ENCODE measurements at places on chromosomes 1 and 21.

DNA sequence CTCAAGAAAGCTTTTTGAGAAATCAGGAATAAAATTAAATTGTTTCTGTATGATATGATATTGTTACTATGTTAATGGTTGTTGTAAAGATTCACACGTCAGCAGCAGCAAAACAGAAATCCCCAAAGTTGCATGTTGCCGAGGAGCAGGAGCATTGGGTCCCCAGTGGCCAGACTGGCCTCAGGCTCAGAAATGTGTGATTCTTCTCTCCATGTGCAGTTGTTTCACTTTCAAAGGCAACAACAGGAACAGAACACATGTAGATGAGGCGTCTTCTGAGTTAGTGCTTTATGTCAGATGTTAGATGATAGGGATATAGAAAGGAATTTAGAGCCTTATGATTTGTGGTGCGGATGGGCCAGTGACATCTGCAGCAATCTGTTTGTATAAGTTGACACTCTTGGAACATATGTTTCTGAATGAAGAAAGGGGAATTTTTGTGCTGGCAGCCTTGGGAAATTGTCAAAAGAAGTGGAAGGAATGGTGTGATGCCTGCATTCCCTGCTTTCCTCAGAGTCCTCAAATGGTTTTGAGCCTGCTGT lies 2.1 kb upstream of the TTLL7 start:
- no peak for DNase-seq

GRCh38 chr1:210698661-210699060 lies 370.0 kb downstream of the HHAT start:
- no peak for DNase-seq

GRCh38 chr1:237749122-237749521 lies 141.6 kb downstream of the ZP4 start:
- DNase-seq, result no peak

- no peak for DNase-seq
Measured at GRCh38 chr21:29175408-29176134, 45.1 kb downstream of the MAP3K7CL start.

- no peak for DNase-seq
Measured at GRCh38 chr1:94160811-94161210, 39.9 kb upstream of the ABCA4 start.

- no peak for DNase-seq
Measured at GRCh38 chr1:12776801-12777557, 3.4 kb downstream of the PRAMEF12 start.
